ENCODE measurements at places on chromosomes 1 and 21.

DNA sequence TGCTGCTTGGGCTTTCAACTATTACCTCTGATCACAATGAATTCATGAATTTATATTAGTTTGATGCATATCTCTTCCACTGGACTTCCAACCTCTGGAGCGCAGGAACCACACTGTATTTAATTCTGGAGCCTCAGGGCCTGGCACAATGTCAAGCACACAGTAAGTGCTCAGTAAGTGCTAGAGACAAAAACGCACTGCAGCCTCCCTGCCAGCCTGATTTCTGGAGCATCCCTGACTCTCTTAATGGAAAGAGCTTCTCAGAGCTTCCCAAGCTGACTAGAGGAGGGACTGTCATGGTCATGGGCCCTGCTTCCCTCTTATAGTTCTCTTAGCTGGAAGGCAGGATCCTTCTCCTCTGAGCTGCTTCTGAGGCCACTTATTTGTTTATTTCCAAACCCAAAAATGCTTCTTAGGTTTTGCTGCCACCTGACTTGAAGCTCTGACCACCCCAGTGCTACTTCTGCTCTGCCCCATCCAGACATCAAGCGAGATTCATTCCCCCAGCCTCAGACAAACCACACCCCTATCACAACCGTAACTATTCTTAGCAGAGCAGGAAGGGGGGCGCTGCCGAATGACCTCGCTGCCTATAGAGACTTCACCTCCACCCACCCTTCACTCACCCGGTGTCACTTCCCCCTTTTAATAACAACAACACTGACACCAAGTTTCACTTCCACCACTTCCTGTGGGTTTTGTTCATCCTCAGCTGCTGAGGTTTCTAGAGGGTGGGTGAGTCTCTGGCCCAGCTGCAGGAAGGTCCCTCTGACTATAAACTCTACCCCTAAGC is 33.6 kb downstream of the NUAK2 start:
- DNase-seq: peak; percentile 55

- DNase-seq: no peak
Measured at GRCh38 chr21:44598061-44598460, 2.3 kb upstream of the KRTAP10-7 start.

- DNase-seq: no peak
Measured at GRCh38 chr1:61955261-61955660, 213.0 kb downstream of the PATJ start.

GRCh38 chr1:39754026-39754570 is 15.4 kb downstream of the PPIE start:
- DNase-seq: no peak

DNA sequence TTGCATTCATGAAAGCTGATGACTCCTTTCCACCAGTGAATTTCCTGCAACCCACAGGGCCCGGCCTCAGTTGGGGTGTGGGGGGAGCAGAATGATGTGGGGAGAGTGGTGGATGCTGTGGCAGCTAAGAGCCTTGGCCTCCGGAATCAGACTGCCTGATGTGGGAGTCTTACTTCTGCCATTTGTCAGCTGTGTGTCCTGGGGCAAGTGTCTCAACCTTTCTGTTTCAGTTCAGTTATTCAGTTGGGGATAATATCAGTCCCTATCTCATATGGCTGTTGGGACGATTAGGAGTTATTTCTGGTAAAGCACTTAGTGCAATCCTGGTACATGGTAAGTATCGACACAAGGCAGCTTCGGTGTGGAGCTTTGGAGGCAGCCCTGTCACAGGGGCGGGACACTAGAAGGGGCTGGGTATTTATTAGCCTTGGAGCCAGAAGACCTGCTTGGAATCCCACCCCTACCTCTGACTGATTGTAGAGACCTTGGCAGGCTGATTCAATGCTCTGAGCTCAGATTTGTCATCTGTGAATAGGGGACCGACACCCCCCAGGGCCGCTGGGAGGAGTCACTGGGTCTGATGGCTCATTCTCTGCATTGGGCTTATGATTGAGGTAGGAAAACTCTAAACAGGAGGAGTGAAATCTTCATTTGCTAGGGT is 19.6 kb downstream of the ARHGEF10L start:
- no peak for DNase-seq

DNA sequence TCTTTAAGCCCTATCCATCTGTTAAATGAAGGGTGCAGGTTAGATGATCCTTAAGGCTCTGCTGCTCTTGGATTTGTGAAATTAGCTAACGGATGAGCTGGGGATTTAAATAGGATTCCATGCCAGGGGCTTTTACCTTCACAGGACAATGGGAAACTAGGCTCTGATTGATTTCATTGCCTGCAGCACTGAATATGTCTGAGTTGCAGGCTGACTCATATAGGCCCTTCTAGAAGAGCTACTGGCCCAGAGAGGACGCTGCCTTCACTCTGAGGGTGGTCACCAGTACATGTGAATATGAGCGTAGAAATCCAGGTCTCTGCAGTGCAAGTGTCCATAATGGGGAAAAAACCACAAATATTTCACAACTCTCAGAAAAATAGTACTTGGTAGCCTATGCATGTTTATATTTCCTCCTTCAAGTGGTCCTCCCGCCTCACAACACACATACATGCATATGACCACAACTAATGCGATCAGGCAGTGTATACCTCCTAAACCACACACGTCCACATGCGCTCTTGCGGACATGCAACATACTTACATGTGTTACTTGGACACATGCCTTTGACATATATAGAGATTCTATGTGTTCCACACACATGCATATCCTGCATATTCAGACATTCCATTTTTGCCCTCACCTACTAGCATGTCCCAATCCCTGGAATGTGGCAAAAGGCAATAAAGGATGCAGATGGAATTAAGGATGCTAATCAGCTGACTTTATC is 233.8 kb upstream of the JUN start:
- DNase-seq: no peak

DNA sequence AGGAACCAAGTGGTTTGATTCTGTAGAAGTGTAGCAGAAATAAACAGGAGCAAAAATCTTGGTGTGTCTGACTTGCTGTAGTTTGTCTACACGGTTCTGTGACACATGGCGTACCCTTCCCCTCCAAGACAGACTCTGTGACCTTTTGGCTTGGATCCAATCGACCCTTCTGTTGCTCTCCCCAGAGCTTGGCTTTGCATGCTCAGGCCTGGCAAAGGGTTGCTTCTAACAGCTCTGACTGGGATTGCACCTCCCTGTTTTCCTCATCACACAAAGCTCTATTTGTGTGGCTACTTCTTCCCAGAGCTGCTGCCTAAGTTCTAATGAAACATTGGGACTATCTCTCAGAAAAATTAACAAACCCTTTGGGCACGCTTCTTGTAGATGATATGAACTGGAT is 24.0 kb downstream of the NGF start:
- DNase-seq: no peak

DNA sequence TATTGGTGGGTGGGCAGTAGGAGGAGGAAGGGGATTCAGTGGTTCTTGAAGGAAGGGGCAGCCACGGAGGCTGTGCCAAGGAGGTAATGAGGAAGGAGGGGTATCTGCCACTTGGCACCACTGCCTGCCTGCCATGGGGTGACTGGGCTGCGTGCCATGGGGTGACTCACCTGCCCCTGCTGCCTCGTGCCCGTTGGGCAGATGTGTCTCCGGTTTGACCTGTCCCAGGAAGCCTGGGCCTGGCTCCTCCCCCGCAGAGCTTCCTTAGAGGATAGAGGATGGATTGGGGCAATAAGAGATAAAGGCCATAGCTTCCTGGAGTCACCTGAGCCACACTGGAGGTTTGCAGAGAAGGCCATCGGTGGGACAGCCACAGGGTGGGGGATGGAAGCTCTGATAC is 1.7 kb downstream of the PADI3 start:
- DNase-seq: no peak

GRCh38 chr1:217261636-217262035 is 369.3 kb downstream of the GPATCH2 start:
- no peak for DNase-seq

- no peak for DNase-seq
Measured at GRCh38 chr1:10459184-10459583, 9.4 kb downstream of the CORT start.

GRCh38 chr21:40680311-40680710 is 166.6 kb downstream of the DSCAM start:
- no peak for DNase-seq
